Large intestine (tissue), 12 donors: ENCODE measurements at places on chromosomes 5 and 9. TPM values are rescaled to one million over a fixed set of nuclear protein-coding genes. Genes with fewer than 3 reads are reported as not detected.

Gene C5orf34
- polyA plus RNA-seq: 3.0 TPM

GRCh38 chr9:18122171-18122570 lies 351.8 kb upstream of the ADAMTSL1 start:
- DNase-seq: no peak

Gene SLC6A3
- polyA plus RNA-seq: 0.13 TPM

DNA sequence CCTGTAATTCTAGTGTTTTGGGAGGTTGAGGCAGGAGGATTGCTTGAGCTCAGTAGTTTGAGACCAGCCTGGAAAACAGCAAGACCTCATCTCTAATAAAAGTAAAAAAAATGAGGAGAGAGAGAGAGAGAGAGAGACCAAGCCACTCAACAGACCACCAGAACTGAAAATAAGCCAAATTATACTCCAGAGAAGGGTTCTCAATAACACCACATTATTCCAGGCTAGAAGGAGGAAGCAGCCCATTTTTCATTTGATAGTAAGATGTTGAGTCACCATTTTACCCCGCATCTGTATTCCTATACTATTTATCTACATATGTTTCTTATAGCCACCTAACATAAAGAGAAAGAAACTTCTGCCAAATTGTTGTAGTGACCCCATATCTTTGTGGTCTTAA lies 134.8 kb downstream of the PCSK5 start:
- no peak for DNase-seq

Gene IL17B
- polyA plus RNA-seq: 4.0 TPM

DNA sequence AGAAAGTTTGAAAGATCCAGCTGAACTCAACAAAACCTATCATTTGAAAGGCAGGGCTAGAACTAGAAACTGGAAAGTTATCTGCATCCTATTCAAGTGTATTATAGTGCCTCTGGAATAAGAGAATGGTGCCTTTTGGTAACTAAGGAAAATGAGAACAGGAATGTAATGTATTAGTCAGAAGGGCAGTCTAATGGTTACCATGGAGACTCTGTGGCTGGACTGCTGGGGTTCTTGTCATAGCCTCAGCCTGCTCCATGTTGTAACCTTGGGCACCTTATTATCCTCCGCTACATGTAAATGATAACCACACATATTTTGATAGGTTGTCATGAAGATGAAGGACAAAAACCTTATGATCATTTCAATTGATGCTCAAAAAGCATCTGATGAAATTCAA lies 24.6 kb upstream of the IFNB1 start:
- DNase-seq: no peak

Gene TAF11L5
- not detected for polyA plus RNA-seq

Gene INSL4
- not detected for polyA plus RNA-seq

DNA sequence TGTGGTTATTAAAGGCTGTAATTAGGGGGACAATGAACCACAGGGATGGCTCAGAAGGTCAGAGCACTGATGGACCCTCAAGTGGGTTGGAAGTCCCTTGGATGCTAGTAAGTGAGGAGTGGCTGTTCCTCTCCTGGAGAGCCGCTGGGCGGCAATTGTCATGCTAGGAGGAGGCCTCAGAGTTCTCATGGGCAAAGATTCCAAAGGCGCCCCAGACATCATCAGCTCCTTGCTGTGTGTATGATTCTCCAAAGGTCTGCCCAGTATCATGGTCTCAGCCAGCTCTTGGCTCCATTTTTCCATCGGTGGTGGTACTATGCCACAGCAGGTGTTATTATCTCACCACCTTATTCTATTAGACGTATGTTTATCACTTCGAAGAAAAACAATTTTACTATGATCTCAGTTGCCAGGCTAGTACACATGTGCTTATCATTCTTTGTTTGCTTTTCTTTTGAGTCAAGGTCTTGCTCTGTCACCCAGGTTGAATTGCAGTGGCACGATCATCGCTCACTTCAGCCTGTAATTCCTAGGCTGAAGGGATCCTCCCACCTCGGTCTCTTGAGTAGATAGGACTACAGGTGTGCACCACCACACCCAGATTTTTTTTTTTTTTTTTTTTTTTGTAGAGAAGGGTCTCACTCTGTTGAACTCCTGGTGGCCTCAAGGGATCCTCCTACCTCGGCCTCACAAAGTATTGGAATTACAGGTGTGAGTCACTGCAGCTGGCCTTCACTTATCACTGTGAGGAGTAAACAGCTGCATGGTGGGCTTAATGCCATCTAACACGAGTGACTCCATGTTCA lies 46.8 kb downstream of the EXOSC2 start:
- no peak for DNase-seq

DNA sequence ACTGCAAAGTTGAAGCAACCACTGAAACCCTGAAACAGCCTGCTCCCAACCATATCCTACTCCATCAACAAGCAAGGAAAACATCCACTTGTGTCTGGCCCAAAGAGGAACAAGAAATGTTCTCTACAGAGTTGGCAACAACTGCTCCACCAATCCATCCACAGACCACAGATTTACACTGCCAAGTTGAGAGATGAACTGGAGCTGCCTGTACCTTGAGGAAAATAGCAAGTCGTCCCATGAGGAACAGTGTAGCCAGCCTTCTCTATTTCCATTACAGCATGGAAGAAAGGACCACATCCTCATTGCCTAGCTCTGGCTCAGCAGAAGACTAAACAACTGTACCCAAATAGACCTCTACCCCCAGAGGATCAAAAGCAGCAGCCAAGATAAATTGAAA lies 60.4 kb downstream of the DEPDC1B start:
- DNase-seq: no peak

Gene DEPDC1B
- polyA plus RNA-seq: 15.3 TPM

GRCh38 chr5:176675676-176676360 lies 28.5 kb downstream of the TSPAN17 start:
- no peak for DNase-seq

Gene CRAT
- 84.3 TPM for polyA plus RNA-seq

DNA sequence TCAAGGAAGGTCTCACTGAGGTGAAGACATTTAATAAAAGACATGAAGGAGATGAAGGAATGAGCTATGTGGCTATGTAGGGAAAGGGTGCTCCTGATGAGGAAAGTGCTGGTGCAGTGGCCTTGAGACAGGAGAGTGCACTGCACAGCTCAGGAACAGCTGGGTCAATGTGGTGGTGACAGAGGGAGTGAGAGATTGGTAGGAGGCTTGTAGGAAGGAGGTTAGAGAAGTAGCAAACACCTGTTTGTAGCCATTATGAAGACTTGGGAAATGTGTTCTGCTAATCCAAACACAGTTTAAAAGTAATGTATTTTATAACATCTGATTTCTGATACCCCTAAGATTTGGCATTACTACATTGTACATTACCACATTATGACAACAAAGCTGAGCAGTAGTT lies 115.1 kb upstream of the MTAP start:
- no peak for DNase-seq

- no peak for DNase-seq
These were observed 37.6 kb upstream of the EIF4EBP3 start for GRCh38 chr5:140509898-140510297.

DNA sequence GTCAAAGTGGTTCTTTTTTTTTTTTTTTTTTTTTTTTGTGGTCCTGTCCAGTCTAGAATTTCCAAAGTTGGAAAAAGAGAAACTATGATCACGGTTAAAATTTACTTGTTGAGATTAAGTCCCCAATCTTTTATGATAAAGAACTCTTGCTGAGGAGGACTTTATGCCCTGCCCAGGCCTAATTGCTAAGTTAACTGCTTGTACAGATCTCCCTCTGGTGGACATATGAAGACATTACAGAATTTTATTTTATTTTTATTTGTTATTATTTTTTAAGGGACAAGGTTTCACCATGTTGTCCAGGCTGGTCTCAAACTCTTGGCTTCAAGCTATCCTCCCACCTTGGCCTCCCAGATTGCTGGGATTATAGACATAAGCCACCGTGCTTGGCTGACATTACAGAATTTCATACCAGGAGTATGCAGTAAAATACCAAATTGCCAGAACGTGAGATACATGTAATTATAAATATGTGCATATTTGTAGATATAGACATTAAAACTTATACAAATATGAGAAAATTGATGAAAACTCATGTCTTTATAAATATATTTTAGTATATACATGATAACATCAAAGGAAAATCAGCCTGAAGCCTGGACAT lies 91.2 kb downstream of the RFK start:
- DNase-seq: no peak

Gene PRUNE2
- polyA plus RNA-seq: 68.1 TPM

- DNase-seq: no peak
These were observed 261.3 kb downstream of the TMEM167A start for GRCh38 chr5:82815871-82816270.

DNA sequence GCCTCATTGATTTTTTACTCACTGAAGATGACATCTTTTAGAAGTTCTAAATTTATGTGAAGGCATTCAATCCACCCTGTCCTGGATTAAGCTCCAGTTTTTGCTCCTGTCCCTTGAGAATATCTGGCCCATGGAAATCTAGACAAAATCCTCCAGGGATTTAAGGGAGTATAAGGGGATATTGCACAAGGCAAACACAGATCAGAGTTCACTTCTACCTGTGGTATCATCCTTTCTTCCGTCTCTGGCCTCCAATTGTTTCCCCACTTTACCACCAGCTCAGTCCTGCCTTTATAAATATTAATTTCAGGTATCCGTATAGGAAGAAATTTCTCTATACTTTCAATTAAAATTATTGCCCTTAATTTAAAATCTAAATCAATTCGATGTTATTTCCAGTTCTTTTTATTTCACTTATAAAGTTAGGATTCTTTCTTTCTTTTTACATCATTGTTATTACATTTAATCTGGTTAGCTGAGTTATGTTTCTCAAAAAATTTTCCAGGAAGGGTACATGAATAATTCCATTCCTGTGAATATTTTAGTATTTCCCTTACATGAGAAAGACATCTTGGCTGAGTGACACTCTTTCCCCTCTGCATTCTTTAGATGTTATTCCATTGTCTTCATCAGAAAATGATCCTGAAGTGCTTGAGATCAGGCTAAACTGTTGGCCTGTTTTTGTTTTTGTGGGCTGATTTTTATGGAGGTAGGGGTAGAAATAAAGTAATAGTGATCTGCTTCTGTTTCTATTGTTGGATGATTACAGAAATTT lies 194.3 kb upstream of the MAP3K1 start:
- no peak for DNase-seq

- DNase-seq: no peak
These were observed 6.8 kb downstream of the SPINK5 start for GRCh38 chr5:148070621-148071020.

DNA sequence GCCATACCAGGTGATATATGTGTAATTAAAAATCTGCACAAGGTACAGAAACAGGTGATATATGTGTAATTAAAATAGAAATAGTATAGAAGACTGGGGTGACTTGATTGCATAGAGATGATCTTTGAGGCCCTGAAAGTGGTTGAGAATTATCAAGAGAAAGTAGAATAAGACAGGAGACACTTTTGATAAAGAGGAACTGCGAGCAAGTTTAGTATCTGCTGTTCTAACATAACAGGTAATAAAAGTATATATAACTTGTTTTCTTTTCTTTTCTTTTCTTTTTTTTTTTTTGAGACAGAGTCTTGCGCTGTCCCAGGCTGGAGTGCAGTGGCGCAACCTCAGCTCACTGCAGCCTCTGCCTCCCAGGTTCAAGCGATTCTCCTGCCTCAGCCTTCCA lies 5.4 kb downstream of the SNX2 start:
- DNase-seq: no peak
